ENCODE measurements at places on chromosomes 6 and 20. TPM values are rescaled to one million over a fixed set of nuclear protein-coding genes. Genes with fewer than 3 reads are reported as not detected.

- DNase-seq: no peak
Observed at GRCh38 chr6:168417679-168418557, 23.1 kb upstream of the SMOC2 start.

The PGC gene
- total RNA-seq: 0.27 TPM

GRCh38 chr6:27873021-27873940 is 38.9 kb downstream of the OR2B2 start:
- peak; percentile 72 for DNase-seq

GRCh38 chr6:116866281-116866871 is 10.7 kb upstream of the RFX6 start:
- DNase-seq: no peak

The DDO gene
- 1.3 TPM for total RNA-seq

The SMLR1 gene
- not detected for total RNA-seq

DNA sequence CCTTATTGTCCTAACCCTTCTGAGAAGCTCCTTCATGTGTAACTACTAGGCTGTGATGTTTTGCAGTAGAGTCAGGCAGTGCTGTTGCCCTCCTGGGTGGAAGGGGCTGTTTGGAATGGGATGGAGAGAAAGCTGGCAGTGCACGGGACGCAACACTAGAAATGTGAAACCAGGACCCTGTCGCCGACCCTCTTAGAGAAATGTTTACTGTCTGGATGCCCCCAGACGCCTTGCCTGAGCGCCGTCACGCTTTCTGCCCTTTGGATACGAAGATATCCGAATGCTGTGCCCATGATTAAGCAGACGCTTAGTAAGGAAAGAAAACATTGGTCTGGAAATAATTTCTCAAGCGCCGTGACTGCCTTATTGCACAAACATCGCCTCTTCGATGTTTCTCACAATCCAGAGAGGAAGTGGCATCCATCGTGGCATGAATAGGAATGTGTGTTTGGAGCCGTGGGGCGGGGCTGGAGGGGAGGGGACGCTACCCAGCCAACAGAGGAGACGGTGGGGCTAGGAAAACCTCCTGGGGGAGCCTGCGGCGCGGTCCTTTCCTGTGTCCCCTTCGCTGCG is 661 bp upstream of the PPP1R14C start:
- no peak for DNase-seq

- DNase-seq: no peak
Observed at GRCh38 chr6:16078064-16078463, 50.8 kb upstream of the MYLIP start.

The MMP24OS gene
- 71.6 TPM for total RNA-seq

DNA sequence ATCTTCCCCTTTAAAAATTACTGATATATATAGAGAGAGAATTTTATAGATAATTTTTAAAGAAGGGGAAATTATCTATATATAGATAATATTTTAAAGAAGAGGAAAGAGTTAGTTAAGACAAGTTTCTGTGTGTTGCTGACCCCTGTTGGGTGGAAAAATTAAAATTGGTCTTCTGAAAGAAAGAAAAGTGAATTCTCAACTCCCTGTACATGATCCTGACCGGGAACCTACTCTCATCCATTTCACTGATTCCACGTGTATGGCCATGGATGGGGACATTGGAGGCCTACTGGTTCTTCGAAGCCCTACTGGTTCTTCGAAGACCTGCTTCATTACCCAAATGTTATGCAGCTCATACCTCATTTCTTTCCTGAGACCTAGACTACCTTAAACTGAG is 53.0 kb upstream of the TCF21 start:
- no peak for DNase-seq

DNA sequence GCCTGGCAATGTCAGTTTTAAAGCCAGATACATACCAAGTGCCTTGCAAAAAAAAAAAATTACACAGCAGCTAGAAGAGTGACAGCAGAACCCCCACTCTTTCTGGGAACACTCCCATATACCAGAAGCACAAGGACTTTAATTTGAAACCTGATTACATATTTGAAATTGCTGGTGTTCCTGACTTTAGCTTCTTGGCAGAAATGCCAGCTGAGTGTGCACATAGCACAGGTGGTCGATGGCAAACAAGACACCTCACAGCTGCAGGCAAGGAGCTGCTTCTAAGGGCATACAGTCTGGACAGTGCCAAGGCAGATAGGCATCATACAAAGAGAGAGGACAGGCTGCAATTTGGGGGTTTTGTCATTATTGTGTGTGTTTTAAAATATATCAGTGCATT is 150.7 kb upstream of the SGK1 start:
- DNase-seq: no peak

The C6orf52 gene
- 1.1 TPM for total RNA-seq

DNA sequence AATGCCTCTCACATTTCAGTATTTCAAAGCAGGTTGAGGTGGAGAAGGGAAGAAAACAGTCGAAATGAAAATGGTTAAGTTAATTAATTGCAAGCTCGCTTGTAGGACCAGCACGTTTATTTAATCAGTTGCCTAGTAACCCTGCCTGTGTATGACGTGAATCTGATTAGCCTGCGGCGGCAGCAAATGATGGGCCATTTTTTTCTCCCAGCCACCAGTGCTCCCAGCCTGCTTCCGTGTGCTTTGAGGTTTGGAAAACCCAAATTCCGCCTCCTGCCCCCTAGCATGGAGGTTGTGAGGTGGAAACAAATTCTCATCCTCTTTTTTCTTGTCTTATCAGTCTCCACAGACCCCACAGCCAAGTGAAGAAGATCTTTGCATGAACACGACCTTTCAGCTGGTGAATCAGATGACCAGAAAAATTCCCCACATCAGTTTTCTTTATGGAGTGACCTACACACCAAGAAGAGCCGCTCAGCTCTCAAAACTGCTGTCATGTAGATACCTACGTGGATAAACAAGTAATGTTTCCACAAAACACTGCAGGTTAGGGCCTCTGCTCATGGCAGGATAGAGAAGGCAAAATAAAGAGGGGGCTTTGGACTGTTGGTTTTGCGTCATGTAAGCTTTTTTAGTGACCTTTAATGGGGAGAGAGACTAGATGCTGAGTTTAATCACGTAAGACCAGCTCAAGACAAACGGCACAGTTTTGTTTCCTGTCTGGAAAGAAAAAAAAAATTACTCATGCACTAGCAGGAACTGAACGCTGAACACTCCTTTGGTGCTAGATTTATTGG is 572.9 kb upstream of the NOX3 start:
- no peak for DNase-seq

Data from sciatic nerve (tissue), 2 donors.